ENCODE measurements at places on chromosomes 5 and 9. TPM values are rescaled to one million over a fixed set of nuclear protein-coding genes. Genes with fewer than 3 reads are reported as not detected.

- no peaks in the 10 kb centered on the region for H3K27me3 ChIP-seq
- no peak overlapping the region for H3K4me3 ChIP-seq
- DNase-seq = no peak
Observed at GRCh38 chr5:89043676-89044075, 160.7 kb upstream of the MEF2C start.

DNA sequence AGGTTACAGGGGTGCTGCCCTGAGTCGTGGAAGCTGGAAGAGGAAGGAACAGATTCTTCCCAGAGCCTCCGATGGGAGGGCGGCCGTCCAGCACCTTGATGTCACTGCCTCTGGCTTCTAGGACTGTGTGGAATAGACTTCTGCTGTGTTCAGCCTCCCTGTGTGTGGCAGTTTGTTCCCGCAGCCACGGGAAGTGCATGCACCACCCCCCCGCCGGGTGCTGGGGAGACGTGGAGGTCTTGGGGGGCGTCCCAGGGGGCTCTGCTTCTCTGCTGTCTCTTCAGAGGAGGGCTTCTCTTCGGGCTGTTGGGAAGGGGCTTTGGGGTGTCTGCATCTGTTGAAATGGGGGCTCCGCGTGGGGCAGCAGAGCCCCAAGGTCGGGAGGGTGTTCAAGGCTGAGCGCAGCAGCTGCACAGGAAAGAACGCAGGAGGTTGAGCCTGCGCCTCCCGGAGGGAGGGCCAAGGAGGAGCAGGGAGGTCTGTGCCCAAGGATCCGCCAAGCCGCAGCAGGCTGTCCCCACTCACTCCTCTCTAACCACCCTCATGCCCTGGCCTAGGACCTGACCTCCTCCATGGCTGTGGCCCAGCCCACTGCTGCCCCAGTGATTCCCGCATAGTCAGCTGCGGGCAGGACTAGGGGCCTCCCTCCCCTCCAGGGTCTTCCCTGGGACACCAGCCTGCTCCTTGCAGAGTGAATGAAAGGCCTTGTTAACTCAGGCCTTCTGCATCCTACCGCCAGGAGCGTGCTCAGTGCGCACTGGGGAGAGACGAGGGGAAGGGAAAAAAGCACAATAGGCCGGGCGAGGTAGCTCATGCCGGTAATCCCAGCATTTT lies 45.0 kb downstream of the ROPN1L start:
- H3K27me3 ChIP-seq = no peaks in the 10 kb centered on the region
- H3K4me1 ChIP-seq = no peaks in the 10 kb centered on the region
- no peaks in the 10 kb centered on the region for H3K36me3 ChIP-seq
- no peak for DNase-seq
- no peak overlapping the region for H3K4me3 ChIP-seq

The F12 gene
- total RNA-seq = not detected

DNA sequence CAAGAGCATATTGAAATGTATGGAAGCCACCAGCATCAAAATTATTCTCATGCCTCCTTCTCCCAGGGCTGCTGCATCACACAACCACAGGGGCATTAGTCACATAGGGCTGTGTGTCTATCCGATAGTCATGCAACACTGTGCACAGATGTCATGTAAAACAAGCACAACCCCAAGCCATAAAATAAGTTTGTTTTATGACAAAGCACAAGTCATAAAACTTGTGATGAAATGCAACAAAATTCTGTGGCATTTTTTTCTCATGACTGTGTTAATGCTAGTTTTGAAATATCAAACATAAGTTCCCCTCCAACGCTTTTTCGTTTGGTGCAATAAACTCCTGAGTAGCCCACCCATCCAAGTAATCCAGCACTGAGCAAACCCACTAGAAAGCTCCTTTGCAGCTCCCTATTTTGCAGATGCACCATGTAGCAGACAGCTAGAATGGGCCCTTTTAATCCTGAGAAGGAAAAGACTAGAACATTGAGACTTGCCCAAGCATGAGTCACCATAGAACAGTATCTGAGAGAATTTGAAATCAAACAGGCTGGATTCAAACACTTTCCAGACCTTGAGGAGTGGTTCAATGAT lies 93.3 kb upstream of the ZNF366 start:
- peak overlapping the region; percentile 72 for H3K27ac ChIP-seq
- H3K27me3 ChIP-seq = no peaks in the 10 kb centered on the region
- H3K4me1 ChIP-seq = peaks cover 4% of the 10 kb centered on the region
- no peak overlapping the region for H3K4me3 ChIP-seq
- no peaks in the 10 kb centered on the region for H3K36me3 ChIP-seq

The PCDHB13 gene
- 6.2 TPM for total RNA-seq

The RBM18 gene
- total RNA-seq = 4.6 TPM

DNA sequence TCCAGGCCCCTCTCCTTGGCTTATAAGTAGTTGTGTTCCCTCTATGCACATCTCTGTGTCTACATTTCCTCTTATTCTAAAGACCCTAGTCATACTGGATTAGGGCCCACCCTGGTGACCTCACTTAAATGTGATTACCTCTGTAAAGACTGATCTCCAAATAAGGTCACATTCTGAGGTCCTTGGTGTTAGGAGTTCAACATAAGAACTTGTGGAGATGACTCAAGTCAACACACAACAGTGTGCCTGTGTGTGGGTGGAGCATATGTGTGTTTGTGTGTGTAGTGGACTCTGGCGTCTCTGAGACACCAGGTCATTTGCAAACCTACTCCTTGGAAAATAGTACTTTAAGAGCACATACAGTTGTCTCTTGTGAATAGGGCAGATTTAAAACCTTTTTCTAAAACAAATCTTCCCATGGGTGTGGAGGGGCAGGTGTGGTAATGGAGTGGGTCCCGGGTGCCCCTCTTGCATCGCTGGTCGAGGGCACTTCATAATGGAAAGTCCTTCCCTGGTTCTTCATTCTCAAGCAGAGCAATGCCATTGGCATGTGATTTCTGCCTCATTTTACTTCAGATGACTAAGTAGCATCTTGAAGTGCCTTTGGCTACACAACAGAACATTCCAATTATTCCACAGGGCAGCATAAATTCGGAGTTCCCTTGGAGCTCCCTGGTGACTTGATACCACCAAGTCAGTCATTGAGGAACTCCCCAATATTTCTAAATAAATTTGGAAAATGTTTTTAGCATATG lies 84.4 kb downstream of the C9orf152 start:
- H3K27ac ChIP-seq = peak overlapping the region; percentile 95
- H3K27me3 ChIP-seq = no peaks in the 10 kb centered on the region
- no peaks in the 10 kb centered on the region for H3K36me3 ChIP-seq
- peaks cover 1% of the 10 kb centered on the region for H3K4me1 ChIP-seq
- H3K4me3 ChIP-seq = no peak overlapping the region
- no peak for DNase-seq

The PCDH1 gene
- 29.2 TPM for total RNA-seq

The NRG2 gene
- 2.5 TPM for total RNA-seq

DNA sequence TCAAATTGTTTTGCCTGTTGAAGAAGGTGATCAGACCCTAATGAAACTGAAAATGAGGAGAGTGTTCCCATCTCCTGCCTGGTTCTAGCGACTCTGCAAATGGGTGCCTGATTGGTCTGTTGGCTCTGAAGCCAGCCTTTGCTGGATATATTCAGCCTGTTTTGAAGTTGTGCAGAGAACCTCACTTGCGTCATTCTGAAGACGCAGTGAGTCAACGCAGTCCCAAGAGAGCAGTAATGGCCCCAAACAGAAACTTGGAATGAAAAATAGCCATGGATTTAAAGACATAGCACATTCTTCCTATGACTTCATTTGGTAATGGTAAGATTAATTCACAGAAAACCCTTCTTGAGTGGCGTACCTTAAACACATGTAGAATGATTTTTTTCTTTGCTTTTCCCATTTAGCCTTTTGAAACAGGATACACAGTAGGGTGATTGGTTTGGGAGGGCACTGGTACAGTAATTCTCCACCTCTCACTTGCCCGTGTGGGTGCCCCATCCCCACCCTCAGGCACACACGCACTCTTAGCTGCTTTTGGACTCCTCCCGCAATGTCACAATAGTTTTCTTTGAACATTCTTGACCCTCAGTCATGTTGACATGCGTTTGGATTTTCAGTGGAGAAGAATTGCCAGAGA lies 54.1 kb upstream of the ABL1 start:
- H3K36me3 ChIP-seq = no peaks in the 10 kb centered on the region
- H3K4me3 ChIP-seq = peak overlapping the region; percentile 38
- peaks cover 21% of the 10 kb centered on the region for H3K4me1 ChIP-seq
- no peaks in the 10 kb centered on the region for H3K27me3 ChIP-seq

GRCh38 chr5:159061179-159061796 lies 38.4 kb downstream of the EBF1 start:
- H3K4me1 ChIP-seq = no peaks in the 10 kb centered on the region
- no peaks in the 10 kb centered on the region for H3K36me3 ChIP-seq
- DNase-seq = peak; percentile 63
- H3K27ac ChIP-seq = peak overlapping the region; percentile 66
- peak overlapping the region; percentile 24 for H3K4me3 ChIP-seq

The GRXCR2 gene
- not detected for total RNA-seq

DNA sequence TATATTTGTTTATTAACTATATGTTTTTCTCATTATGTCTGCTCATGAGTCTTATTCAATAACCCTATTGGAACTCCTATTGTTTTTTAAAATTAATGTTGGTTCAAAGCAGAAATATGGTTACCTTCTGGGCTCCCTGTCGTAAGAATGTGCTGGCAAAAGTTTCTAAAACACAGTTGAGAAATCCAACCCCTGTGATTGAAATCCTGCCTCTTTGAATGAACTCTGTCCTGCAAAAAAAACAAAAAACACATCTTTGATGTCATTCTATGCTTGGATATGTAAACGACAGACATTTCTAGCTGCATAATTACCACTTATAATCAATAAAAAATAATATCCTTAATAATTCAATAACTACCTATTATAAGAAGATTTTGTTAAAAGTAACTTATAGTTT lies 38.8 kb downstream of the PRELID2 start:
- H3K36me3 ChIP-seq = no peaks in the 10 kb centered on the region
- no peaks in the 10 kb centered on the region for H3K4me1 ChIP-seq
- H3K4me3 ChIP-seq = no peak overlapping the region
- H3K27me3 ChIP-seq = no peaks in the 10 kb centered on the region

The PAIP2 gene
- total RNA-seq = 95.0 TPM

The CDC14B gene
- total RNA-seq = 27.9 TPM

The PCDHA6 gene
- 1.2 TPM for total RNA-seq

The AIF1L gene
- total RNA-seq = 4.9 TPM

DNA sequence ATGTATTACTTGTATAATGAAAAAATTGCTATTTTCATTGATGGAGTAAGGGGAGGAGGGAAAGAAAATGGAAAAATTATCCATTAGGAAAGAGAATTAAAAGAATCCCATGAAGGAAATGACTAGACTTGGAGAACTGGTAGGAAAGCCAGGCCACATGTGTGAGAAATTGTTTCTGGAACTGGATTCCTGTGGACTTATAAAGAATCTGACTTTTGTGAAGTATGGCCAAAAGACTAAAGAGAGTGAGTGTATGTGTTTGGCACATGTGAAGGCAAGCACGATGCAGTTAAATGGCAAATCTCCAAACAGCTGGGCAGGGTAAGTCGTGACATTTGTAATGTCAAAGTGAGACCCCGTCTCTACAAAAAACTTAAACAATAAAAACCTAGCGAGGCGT lies 89.4 kb downstream of the MTX3 start:
- no peaks in the 10 kb centered on the region for H3K27me3 ChIP-seq
- H3K27ac ChIP-seq = no peak overlapping the region
- H3K4me3 ChIP-seq = no peak overlapping the region
- DNase-seq = no peak
- H3K36me3 ChIP-seq = no peaks in the 10 kb centered on the region

GRCh38 chr5:100903039-100903887 lies at the start of gene ST8SIA4:
ST8SIA4 (minus strand) TSS chr5:100903282; CDS start chr5:100902955, 327 bp downstream.
- H3K4me3 ChIP-seq = peak within 1 kb of the TSS; percentile 27
- H3K36me3 ChIP-seq = no peaks in the 10 kb centered on the region
- peak within 1 kb of the TSS; percentile 44 for H3K27ac ChIP-seq
- peak; percentile 65 for DNase-seq

The SH3TC2 gene
- total RNA-seq = 2.3 TPM

DNA sequence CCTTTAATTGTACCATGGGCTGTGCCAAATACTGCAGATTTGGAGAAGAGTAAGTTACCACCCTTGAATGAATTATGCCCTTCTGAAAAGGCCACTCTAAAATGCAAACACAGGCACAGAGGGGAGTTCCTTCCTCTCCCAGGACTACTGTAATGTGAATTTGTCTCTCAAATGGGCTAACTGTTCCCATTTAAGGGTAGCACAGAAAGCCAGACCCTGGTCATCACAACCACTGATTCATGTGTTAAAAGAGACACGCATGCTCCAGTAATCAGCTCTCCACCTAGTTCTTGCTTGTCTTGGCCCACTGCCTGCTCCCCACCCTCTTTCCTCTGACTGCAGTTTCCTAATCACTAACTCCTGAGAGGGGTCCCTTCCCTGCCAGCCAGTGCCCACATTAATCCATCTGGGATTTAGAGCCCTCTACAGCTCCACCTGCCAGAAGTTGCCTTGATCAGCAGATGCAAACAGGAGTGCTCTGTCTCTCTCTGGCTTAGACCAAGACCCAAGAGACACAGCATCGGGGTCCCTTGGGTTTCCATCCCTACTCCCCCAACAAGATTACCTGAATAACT lies 382.4 kb downstream of the TMEM167A start:
- H3K4me1 ChIP-seq = no peaks in the 10 kb centered on the region
- no peaks in the 10 kb centered on the region for H3K27me3 ChIP-seq
- no peaks in the 10 kb centered on the region for H3K36me3 ChIP-seq
- no peak overlapping the region for H3K27ac ChIP-seq
- no peak overlapping the region for H3K4me3 ChIP-seq
- no peak for DNase-seq

- H3K4me3 ChIP-seq = no peak overlapping the region
- DNase-seq = no peak
- H3K27ac ChIP-seq = no peak overlapping the region
- no peaks in the 10 kb centered on the region for H3K27me3 ChIP-seq
- H3K4me1 ChIP-seq = no peaks in the 10 kb centered on the region
Observed at GRCh38 chr5:133467826-133468463, 144.4 kb downstream of the FSTL4 start.

DNA sequence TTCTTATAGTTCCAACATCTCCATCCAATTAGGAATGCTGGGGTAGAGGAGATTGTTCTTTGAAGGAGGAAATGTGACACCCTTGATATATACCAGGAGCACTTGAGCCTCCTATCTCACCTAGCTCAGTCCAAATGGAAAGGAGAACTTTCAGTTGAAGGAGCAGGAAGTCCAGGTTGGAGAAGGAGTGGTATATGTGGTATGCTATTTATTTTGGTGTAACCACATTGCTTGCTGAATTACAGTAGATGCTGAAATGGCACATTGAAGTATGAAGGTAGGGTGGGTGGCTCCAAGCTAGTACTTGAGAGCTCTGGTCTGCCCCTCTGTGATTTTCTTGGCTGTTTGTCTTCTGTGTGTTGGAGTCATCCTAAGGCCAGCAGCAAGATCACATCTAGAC lies 6.1 kb downstream of the CSNK1G3 start:
- H3K27me3 ChIP-seq = no peaks in the 10 kb centered on the region
- H3K36me3 ChIP-seq = no peaks in the 10 kb centered on the region
- no peak overlapping the region for H3K27ac ChIP-seq
- DNase-seq = no peak
- no peaks in the 10 kb centered on the region for H3K4me1 ChIP-seq

The C5orf24 gene
- total RNA-seq = 93.8 TPM

- no peak overlapping the region for H3K27ac ChIP-seq
- no peak overlapping the region for H3K4me3 ChIP-seq
- no peak for DNase-seq
Observed at GRCh38 chr5:62268234-62268633, 37.8 kb upstream of the KIF2A start.

GRCh38 chr5:176639981-176640380 lies 7.3 kb upstream of the TSPAN17 start:
- no peaks in the 10 kb centered on the region for H3K27me3 ChIP-seq
- H3K36me3 ChIP-seq = no peaks in the 10 kb centered on the region
- no peaks in the 10 kb centered on the region for H3K4me1 ChIP-seq
- H3K27ac ChIP-seq = no peak overlapping the region

All from uterus (tissue), 4 donors.